CD4-positive, alpha-beta T cell treated with Interleukin-10 for 1 hour (primary cell): ENCODE measurements at places on chromosomes 6 and 20.

DNA sequence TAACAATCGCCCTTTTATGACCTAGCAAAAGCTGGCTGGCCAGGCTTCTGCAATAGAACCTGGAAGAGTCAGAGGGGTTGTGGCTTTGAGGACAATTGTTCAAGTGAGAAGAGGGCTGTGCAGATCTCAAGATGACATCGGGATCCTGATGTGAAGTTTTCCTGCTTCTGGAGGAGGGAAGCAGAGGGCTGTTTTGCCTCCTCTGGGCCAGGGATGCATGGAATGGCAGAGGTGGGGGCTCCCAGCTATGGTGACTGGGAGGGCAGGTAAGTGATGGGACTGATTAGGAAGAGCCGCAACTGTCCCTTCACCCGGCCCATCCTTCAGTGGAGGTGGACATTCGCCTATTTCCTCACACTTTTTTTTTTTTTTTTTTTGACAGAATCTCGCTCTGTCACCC is 43.4 kb upstream of the BLCAP start:
- no peak for DNase-seq

DNA sequence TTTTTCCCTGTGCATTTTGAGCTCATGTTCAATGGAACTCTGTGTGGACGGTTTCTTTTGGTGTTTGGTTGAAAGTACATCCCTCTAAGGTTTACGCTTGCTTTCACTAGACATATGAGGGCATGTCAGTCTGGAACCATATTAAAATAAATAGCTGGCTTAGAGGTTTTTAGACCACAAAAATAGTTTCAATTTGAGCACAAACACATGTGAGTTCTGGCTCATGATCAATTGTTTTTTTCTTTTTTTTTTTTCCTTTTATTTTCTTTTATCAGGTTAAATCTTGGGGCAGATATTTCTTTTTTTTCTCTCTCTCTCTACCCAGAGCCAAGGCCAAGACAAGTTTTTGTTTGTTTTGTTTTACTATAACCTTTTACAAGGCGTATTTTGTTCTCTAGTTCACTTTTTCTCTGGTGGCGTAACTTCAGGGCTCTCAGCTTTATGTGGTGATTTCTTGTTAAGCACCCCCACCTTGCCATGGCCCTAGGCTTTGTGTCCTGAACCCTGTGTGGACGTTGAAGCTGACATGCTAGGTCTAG is 92.9 kb downstream of the SHLD1 start:
- peak; percentile 60 for DNase-seq

DNA sequence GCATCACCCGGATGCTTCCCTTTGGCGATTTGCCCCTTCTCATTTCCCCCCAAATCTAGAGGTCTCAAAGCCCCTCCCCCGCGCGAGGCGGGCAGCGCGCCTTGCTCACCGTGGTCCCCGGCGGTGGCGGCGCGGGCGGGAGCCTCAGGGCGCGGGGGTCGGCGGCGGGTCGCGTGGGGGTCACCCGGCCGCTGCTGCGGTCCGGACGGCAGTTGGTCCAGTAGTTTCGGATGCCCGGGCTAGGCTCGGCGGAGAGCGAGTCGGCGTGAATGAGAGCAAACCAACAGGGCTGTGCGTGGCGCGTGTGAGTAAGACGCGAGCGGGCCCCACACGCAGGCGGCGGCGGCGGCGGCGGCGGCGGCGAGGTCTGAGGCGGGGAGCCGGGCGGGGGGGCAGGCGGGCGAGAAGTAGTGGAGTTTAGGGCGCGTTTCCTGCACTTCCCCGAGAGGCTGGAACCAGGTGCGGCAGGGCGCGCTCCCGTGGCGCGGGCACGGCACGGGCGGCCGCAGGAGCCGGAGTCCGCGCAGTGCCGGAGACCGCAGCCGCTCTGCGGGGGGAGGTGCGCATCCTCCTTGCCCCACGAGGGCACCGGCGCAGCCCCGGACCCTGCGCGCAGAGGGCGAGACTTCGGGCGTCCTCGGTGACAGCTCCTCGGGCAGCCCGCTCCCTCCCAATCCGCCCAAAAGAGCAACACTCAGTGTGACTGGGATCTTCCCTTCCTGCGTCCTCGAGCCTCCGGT is 567 bp downstream of the HS3ST5 start:
- no peak for DNase-seq

GRCh38 chr6:112343390-112343789 is 3.7 kb upstream of the RFPL4B start:
- DNase-seq: no peak

DNA sequence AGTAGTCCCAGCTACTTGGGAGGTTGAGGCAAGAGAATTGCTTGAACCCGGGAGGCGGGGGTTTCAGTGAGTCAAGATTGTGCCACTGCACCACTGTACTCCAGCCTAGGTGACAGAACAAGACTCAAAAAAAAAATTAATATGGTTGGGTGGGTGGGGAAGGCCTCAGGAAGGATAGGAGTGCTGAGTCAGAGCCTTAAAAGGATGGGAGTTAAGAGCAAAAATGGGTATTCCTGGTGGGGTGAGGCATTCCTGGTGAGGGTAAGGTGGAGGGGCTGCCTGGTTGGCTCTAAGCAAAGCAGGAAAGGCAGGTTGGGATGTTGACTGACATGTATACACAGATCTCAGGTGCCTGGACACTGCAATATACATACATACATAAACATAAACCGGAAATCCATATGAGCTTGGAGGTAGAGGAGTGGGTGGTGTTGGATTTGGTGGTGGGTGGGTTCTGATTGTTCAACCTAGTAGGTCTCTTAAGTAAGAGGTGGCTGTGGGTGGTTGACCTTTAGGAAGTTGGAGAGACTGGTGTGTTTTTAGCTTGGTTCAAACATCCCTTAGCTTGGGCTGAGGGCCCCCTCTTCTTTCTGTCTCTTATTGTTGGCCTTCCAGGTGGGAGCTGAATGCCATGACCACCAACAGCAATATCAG is 1.2 kb upstream of the RRP36 start:
- DNase-seq: no peak

- DNase-seq: no peak
These were observed 6.2 kb downstream of the LATS1 start for GRCh38 chr6:149711711-149712110.

GRCh38 chr6:40383348-40384115 is 203.6 kb downstream of the LRFN2 start:
- no peak for DNase-seq

GRCh38 chr6:39402239-39402751 is 79.8 kb upstream of the KCNK16 start:
- no peak for DNase-seq

- no peak for DNase-seq
These were observed 57.3 kb upstream of the PHACTR2 start for GRCh38 chr6:143620447-143620846.

GRCh38 chr6:2988426-2989331 is 11.0 kb upstream of the NQO2 start:
- peak; percentile 84 for DNase-seq

DNA sequence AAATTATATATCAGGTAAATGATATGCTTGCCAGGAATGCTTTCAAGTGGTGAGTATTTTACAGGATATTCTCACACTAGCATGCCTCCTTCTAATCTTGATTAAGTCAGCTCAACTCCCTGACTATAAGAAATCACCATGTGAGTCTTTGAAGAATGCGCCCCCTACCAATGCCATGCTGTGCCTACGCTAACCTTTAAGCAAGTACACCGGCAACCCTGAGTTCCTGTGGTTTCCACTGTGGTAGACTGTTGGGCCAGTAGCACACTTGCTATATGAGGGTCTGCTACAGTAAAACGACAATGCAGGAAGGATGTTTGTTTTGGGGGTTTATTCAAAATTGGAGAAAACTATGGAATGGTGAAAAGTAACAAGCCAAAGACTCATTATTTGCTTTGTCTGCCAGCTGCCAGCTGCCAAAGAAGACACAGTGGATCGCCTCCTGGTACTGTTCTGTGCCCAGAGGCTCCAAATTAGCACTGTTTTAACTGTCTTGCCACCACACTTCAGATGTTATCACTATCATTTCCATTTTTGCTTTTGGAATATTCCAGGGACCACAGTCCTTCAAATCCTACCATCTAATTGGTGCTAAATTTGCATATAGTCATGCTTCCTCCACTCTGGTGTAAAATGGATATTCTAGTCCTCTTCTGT is 333.5 kb downstream of the RNGTT start:
- no peak for DNase-seq

DNA sequence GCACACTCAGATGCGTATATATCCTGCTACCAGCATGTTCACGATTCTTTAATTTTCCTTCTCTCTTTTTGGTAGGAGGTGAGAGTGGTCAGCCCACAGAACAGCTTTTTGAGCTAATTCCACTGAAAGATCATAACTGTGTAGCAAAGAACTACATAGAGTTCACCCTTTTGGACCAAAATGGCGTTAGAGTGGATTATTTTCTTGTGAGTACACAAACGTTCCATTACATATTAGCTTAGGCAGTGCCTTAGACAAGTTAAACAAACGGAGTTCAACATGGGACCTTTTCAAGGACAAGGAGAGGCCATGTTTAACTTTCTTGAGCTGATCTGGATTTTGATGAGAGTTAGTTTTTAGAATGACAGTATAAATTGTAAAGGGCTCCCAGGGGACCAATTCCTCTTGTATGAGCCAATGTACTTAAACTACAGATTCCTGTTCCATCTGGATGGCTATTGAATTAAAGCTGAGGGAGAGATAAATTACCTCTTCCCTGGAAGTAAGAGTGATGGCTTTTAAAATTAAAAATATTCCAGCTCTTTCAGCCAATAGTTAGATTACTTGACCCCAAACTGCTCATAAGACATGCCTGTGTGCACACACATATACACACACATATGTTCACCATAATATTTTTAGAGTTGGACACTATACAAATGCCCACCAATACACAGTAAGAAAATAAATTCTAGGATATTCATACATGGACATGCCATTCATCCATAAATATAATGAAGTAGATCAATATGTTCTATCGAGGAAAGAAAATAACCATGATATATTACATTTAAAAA is 25.6 kb upstream of the ARMH2 start:
- DNase-seq: no peak

- DNase-seq: no peak
These were observed 163.6 kb downstream of the JARID2 start for GRCh38 chr6:15409301-15410125.

DNA sequence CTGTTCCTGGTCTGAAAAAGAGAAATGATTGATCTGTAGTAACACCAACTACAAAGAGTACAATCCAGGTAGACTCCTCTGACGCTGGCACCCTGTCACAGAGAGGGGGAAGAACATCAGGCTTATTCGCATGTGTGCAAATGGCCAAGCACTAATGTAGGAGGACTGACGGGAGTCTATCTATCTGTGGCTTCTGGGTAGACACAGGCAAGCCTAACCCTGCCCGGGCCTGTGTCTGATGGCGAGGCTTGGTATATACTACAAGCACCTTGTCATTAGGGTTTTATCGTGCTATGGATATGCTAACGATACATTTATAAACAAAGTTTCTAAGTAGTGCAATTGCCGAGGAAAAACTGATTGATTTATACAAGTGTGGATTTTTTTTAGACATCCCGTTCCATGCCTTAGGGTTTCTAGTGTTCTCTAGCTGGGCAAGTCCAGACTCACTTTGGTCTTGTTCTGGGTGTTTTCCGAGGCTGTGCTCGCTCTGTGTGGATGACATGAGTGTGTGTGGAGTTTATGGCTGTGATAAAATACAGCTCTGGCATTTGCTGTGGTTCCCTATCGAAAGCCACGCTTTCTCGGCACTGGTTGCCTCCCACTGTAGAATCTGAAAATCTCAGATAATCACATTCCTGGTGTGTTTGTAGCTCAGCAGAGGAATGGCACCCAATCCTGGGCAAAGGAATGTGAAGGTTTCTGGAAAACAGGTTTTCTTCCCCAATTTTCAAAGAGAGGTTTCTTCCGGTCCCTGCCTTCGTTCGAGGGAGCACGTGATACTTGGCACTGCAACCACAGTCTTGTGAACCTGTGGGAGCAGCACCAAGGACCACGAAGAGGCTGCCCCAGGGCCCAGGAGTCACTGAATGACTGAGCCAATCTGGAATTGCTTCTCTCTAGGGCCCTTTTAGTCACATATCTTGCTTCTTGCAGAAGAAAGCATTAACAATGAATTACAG is 67.5 kb upstream of the EDN1 start:
- no peak for DNase-seq

DNA sequence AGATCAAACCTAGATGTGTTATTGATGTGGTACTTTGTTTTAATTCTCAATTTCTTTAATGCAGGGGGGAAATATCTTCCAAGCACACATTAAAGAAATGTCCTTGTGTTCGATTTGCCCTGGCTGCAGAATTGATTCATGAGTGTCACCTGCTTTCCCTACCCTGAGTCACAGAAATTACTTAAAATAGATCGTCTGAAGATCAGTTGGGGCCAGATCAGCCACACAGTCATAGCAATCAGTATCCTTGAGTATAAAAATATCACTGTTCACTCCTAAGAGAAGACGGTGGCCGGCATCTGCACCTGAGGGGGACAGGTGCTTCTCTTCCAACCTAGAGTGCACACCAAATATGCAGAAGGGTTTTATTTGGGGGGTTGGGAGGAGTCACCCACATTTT is 115.2 kb upstream of the RIN2 start:
- DNase-seq: no peak

DNA sequence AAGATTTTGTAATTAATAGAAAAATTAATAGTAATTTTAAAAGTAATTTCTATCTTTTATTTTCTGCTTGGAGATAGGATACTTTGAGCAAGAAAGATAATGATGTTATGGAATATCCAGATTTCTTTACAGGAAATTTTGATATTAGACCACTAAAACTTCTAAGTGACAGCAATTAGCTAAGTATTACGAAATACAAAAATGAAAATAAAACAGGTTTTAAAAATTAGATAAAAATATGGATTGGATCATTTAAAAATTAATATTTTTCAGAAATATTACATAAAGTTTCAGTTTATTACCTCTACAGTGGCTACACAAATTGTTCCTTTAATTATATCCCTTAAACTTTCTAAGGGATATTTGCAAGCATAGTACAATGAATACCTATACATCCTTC is 4.2 kb upstream of the MYLK4 start:
- DNase-seq: no peak

- DNase-seq: no peak
These were observed 567.4 kb downstream of the COL12A1 start for GRCh38 chr6:74638412-74638811.

DNA sequence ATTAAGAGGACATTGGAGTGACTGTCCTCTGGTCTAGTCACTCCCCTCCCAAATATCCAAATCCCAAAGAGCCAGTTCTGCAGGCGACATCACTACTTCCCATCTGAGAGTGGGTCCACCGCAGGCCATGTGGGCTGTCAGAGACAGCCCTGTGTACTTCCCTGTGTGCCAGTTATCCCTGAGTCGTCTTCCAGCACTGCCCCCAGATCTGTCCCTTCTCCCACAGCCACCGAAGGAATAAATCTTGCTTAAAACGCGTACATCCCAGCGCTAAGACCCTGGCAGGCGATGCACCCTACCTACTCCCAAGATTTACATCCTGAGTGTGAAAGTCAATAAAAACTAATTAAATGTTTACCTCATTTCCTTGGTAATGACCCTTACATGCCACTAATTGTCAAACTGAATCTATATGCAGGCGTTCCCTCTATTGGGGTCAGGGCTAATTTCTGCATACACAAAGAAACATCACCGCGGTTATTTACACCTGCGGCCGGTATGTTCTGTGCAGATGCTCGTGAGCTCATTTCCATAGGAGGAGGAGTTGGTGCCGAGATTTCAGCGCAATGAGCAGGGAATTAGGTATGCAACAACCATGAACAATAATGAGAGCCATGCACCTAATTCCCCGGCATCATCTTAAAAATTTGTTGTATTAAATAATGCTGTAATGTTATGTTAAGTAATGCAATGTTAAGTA is 31.3 kb upstream of the CDH4 start:
- no peak for DNase-seq
